ENCODE measurements at places on chromosomes 7 and 10. TPM values are rescaled to one million over a fixed set of nuclear protein-coding genes. Genes with fewer than 3 reads are reported as not detected.

The PAPOLB gene
- not detected for polyA plus RNA-seq

The ADAMTS14 gene
- not detected for polyA plus RNA-seq

DNA sequence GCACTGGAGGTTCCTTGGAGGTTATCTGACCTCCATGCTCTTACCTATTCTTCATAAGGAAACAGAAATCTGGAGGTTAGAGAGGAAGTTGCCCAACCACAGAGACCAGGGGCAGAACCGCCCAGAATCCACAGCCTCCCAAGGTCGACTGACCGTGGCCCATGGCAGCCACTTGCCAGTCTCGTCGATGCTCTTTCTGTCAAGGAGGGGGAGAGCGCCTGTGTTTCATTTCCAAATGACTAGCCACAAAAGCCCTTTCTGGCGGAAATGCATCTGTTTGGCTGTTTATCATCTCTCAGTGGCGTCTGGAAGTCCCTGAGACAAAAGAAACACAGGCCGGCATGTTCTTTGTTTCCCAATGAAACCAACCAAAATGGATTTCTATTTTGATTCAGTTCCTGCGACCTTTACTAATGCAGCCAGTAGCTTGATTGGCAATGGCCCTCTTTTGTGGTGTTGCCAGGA is 2.9 kb downstream of the RAMP3 start:
- no peak for DNase-seq

DNA sequence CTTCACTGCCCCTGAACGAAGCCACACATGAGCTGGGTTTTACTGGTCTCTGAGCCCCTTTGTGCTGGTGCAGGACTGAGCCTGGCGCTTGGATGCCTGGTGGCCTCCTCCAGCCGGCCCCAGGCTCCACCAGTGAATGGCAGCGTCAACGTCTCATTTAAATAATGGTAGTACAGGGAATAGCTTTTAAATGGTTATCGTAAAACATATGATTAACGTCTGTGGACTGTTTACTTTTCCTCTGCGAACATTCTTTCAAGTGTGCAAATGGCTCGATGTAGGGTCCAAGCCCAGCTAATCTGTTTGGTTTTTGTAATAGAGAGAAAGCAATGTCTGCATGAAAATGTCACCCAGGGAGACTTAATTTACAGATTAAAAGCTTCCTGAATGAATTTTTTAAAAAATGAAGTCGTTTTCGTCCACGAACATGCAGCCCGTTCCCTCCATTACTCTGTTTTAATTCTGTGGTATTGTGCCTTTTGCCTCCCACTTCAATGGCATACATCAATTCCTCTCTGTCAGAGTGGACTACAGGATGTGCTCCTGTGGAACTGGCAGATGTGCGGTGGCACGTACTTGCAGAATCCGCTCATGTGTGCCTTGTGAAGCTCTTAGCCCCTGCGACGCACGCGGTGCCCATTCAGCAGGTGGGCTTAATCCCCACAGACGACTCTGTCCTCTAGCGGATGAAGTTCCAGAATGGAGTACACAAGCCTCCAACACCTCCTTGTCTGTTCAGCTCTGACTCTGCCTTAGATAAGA is 192.7 kb downstream of the TCF7L2 start:
- no peak for DNase-seq

GRCh38 chr7:155752756-155753445 is 59.4 kb downstream of the SHH start:
- DNase-seq = no peak

GRCh38 chr7:101678658-101679057 is 49.6 kb upstream of the MYL10 start:
- no peak for DNase-seq

GRCh38 chr10:12799714-12800113 is 201.8 kb downstream of the CCDC3 start:
- peak; percentile 54 for DNase-seq

DNA sequence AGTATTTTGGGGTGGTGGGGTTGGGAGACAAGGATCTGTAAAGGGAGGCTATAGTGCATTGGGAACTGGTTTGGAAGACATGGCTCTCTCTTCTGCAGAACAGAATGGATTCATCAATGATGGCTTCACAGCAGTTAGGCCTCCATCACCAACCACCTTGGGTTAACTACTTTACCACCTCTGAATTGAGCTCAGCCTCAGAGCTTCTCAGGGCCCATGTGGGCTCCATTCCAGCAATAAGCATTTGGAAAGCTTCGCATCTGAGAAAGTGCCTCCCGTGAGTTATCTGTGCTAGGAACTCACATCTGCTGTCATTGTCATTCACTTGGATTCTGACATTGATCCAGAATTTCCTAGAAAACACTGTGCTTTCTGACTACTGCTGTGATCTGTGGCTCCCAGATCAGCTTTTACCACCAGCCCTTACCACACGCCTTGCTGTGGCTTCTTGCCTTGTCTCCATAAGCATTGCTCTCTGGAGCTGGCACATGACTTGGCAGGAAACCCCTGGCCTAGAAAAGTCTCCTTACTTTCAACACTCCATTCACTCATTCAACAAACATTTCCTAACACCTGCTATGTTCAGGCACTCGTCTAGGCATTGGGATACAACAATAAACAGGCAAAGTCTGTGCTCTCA is 70.7 kb upstream of the ADO start:
- DNase-seq = no peak
